ENCODE measurements at places on chromosomes 2 and 18. TPM values are rescaled to one million over a fixed set of nuclear protein-coding genes. Genes with fewer than 3 reads are reported as not detected.
A peak's percentile ranks its signal among the peaks of the same experiment; 100 is the strongest.

The PROKR1 gene
- total RNA-seq, result not detected

The CIB4 gene
- total RNA-seq, result not detected

The NOTO gene
- not detected for total RNA-seq

The C2orf72 gene
- total RNA-seq, result 0.10 TPM

The ASAP2 gene
- total RNA-seq, result 0.22 TPM

DNA sequence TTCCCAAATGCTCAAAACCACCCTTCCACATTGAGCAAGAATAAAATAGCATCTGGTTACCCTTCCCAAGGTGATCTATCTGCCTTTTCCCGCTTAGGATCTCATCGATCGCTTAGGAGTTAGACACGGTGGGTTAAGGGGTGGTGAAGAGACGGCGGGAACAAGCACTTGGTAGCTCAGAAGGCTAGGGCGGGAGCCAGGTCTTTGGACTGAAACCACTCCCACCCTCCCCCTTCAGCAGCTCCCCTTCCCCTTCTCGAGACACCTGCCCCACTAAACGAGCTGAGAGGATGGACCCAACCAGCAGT lies 513 bp downstream of the THOC1 start:
- no peak for DNase-seq

DNA sequence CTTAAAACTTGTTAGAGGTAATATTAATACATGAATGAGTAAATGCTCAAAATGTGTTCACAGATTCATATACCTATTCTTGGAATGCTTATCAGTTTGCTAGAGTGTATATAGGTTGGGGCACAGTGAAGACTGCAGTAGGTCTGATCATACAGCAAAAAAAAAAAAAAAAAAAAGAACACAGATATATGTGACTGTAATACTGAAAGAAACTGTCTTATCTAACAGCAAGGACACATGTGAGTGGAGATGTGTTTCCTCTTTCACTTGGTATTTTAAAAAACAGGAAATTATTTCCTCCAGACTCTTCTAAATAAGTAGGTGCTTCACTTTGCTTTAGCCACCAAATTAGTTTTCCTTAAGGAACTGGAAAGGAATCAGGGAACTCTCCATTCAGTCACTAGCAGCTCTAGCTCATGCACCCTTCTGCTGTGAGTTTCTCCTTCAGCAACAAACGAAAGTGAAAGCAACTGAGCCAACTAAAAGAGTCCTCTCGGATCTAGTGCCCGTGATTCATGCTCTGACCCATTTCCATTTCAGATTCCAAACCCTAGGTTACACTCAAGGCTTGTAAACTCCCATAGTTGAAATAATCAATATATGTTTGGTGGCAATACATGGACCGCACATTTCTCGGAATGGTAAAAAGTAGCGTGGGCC lies 98.5 kb downstream of the DSEL start:
- peak; percentile 5 for DNase-seq

DNA sequence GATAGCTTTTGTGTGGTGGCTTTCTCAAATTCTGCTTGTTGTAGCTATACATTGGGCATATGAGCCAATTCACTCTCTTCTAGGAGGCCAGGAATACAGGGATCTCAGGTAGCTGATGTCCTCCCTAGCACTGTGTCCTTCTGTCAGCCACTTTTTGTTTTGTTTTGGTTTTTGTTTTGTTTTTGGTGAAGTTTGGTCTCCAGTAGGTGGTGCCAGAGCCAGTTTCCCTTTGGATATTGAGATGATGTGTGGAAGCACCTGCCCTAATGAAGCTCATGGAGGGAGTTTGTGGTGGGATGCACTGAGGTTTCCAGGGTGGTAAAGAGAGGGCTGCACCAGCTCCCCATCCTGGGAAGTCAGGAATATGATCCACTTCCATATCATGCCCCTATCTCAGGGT lies 100.5 kb upstream of the VWC2L start:
- DNase-seq, result no peak

DNA sequence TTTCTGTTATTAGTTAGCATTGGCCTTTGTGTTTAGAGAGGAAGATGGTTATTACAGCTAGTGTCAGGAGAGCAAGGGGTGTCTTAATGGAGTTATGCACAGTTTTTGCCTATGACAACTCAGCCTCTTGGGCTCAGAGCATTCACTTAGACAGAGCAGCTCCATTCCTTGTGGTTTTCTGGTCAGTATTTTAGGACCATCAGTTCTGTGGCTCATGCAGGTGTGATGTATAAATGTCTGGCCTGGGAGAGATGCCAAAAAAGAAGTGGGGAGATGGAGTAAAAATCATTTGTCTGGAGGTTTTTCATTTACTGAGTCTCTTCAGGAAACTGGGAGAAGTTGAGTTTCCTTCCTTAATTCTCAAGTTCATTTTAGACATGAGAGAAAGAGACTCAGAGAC lies 79.7 kb downstream of the PRKCE start:
- no peak for DNase-seq

DNA sequence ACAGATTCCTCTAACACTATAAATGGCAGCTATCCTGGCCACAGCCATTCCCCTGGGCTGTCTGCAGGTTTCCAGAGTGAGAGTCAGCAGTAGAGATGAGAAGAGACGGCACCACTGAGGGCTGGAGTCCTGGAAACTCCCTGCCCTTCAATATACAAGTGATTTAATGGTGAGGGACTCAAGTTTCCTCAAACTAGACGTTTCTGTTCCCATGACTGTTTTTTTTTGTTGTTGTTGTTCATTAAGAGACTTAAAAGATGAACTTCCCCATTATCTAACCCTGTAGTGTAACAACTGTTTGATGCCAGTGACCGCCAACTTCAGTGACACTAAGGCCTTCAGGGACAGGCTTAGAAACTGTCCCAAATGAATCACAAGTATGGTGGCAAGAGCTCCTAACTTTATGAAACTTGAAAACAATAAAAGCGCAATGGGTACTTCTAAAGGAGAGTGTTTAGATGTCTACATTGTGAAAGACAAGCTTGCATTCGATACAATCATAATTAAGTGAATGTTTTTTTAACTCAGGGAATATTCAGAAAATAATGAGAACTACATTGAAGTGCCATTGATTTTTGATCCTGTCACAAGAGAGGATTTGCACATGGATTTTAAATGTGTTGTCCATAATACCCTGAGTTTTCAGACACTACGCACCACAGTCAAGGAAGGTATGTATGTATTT lies 34.0 kb downstream of the IL1R2 start:
- no peak for DNase-seq

GRCh38 chr2:111896576-111896975 lies 1.8 kb upstream of the MERTK start:
- no peak for DNase-seq

Measured in activated T-cell treated with anti-CD3 and anti-CD28 coated beads, Interleukin-2, amount 50 U/mL, for 4 hours (primary cell).